ENCODE measurements at places on chromosomes 5 and 9. TPM values are rescaled to one million over a fixed set of nuclear protein-coding genes. Genes with fewer than 3 reads are reported as not detected.

GRCh38 chr5:35041261-35041660, 6.5 kb downstream of the AGXT2 start:
- DNase-seq: no peak

DNA sequence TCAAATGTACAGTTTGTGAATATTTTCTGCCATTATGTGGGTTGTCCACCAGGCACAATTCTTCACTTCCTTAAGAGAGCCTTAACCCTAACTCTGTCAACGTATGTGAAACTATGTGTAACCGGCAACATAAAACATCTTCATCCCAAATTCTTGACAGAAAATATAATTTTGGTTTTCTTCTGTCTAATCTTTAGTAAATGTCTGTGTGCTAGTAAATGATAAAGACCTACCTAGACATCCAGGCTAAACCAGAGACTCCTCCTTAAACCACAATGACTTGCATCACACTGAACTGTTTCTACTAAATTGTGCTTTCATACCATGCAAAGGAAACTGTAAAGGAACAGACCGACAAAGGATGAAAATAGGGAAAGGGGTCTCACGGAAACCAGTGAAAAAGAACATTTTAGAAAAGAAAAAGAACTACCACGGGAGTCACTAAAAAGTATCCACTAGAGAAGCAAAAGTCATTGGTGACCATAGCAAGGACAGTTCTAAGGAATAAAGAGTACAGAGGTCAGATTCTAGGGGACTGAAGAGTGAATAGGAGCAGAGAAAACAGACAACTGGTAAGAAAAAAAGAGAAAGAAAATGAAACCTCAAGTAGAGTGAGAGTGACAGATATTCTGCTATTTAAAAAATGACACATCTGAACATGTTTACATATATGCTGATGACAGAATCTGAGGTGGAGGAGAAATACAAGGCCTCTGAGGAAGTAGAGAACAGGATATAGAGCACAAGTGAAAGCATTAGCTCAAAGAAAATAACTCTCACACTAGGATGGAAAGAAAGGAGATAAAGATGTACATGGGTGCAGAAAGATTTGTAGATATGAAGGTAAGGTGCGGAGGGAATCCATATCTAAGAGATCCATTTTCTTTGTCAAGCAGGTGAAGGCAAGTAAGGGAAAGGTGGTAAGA, 49.4 kb downstream of the FNIP1 start:
- no peak for DNase-seq

DNA sequence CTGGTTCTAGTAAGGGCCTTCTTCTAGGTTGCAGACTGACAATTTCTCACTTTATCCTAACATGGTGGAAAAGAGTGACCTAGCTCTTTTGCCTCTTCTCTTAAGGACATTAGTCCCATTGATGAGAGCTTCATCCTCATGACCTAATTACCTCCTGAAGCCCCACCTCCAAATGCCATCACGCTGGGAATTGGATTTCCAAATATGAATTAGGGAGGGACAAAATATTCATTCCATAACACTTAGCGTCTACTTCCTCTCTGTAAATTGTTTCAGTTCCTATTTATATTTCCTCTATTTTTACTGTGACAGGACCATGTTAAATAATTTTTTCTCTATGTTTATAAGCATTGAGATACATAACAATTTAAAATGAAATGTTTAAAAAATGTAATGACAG, 408.8 kb downstream of the CDH10 start:
- DNase-seq: no peak

CDH9 gene
- not detected for total RNA-seq

CERT1 gene
- total RNA-seq: 17.8 TPM

FAT2 gene
- total RNA-seq: not detected

- DNase-seq: no peak
These were observed 91.2 kb downstream of the ANXA2R start for GRCh38 chr5:42948961-42949347.

CTXN3 gene
- not detected for total RNA-seq

NSD1 gene
- total RNA-seq: 29.8 TPM

DNA sequence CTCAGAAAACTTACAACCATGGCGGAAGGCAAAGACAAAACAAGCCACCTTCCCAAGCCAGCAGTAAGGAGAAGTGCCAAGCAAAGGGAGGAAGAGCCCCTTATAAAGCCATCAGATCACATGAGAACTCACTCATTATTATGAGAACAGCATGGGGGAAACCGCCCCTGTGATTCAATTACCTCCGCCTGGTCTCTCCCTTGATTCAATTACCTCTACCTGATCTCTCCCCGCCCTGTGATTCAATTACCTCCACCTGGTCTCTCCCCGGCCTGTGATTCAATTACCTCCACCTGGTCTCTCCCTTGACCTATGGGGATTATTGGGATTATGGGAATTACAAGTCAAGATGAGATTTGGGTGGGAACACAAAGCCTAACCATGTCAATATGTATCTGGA, 467.3 kb upstream of the FTMT start:
- DNase-seq: no peak

ORM2 gene
- total RNA-seq: not detected

DNA sequence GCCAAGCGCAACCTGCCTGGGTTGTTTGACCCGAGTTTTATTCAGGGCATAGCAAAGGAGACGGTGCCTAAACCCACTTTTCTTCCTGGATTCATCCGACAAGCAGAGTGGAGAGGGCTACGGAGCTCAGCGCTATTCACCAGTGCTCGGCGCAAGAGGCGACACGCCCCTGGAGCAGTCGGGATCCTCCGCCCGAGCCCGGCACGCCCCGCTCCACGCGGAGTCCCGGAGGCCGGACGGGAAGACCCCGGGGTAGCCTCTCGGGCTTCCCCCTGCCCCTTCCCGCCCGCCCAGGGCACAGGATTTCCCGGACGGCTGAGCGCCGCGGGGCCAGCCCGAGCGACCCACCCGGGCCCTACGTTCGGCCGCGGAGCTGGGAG, 427 bp downstream of the SERINC5 start:
- DNase-seq: peak; percentile 60

All from body of pancreas (tissue), 4 donors.